ENCODE measurements at places on chromosomes 11 and 22.

GRCh38 chr11:64196626-64197025, 9.9 kb upstream of the FERMT3 start:
- no peak for DNase-seq

- no peak for DNase-seq
These were observed 275.4 kb downstream of the DYNC2H1 start for GRCh38 chr11:103384652-103385051.

DNA sequence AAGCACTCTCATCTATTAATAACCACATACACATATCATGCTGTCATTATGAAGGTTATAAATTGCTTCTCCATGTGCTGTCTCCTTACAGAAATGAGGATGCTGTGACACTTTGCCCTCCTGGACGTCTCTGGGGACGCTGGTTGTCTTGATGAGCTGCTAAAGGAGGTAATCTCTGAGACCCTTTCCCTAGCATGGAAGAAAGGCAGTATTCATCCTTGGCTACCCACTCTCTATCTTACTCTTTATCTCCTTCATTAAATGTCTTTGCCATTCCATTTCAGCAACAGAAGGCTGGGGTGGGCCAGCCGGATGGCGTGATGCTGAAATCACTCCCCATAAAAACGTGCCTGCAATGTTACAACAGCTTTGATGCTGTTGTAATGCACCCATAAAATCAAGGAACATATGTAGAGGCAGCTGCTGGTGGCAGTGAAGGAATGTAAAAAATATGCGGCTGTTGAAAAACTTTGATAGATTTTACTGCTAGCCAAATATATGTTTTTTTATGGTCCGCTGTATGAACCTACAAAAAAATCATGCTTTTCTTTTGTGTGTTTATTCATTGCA, 715.1 kb upstream of the API5 start:
- DNase-seq = no peak

DNA sequence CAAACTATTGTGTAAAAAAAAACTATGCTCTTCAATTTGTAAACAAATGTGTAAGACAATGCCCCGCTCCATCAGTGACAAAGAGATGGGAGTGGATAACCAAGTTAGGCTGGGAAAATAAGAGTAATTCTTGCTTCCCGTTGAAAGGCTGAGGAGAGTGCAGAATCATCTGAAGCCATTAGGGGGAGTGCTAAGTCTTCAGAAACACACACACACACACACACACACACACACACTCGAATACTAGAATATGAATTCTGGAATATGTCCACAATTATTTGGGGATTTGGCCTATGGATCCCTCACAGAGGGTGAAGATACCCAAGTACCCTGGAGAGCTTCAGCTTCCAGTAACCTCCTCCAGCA, 27.8 kb upstream of the ROBO3 start:
- DNase-seq = no peak

GRCh38 chr11:122344215-122344614, 228.2 kb upstream of the BLID start:
- DNase-seq = no peak
